CD4-positive, alpha-beta T cell treated with Interleukin-10 for 1 hour (primary cell): ENCODE measurements at places on chromosomes 7 and 10.

DNA sequence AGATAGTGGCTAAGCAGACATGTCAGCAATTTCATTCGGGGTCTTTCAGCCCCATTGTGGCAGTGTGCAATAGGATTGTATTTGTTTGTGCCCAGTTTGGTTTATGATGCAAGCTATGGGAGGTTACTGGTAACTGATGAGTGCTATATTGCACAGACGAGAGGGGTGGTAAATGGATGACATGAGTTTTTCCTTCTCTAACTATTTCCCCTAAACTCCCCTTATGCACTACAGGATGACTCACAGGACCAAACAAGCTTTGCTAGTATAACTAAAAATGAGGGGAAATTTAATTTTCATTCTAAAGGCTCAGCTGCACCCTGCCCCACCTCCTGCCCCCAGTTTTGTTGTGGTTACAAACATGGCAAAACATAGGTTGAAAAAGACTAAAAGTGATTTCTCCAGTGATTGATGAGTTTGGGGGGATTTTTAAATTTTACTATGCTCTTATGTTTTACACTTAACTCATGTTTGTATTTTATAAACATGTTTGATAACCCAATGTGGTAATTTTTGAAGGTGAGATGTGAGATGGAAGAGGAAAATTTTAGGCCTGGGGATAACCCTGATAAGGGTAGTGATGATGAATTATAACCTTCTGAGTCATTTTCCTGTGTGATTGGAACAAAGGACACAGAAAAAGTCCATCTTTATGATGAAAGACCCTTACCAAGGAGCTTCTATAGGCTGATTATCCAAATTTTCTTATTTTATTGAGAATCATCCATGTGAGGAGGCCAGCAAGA lies 60.8 kb upstream of the NAMPT start:
- peak; percentile 23 for DNase-seq

DNA sequence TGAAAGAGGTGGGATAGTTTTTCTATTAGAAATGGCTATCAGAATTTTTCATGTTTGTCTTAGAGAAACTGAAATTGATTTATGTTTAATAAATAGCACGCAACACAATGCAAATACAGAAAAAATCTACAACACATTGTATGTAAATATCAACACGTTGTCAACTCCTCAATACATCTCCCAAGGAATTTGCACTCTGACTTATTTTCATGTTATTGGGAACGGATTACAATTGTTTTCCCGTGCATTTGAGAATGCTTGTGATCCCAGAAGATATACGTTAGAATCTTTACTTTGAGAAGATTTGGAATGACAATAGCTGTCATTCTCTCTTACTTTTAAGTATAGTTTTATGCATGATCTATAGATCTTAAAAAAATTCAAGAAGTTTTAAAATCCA lies 313.8 kb upstream of the AKR1E2 start:
- DNase-seq: no peak

DNA sequence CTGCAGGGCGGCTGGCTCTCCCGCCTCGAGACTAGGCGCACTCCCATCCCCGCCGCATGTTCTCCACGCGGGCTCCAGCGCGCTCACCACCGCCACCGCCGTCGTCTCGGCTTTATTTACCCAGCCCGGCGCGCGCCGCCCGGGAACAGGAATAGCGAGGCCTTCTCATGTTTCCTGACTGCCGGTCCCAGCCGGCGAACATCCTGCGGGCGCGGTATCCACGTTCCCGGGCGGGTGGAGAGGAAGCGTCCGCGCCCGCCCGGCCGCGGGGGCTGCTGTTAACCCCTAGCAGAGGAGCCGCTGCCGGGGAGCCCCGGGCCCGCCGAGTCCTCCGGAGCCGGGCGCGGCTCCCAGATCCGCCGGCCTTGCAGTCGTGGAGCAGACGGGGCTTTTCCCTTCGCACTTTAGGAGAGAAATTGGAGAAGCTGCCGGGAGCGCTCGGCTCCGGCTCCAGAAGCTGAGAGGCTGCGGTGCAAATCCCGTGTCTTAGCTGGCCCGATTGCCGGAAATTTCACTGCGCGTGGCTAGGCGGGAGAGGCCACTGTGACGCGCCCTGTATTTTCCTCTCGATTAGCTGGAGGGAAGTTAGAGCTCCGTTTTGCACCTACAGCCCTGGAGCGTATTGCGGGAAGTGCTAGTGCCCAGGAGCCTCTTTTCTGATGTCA lies at the start of gene MKX:
Gene MKX (minus strand): TSS at position 88 of the 665 bp plus-strand sequence. CDS start 2,404 bp downstream, outside the sequence.
- DNase-seq: peak; percentile 32

DNA sequence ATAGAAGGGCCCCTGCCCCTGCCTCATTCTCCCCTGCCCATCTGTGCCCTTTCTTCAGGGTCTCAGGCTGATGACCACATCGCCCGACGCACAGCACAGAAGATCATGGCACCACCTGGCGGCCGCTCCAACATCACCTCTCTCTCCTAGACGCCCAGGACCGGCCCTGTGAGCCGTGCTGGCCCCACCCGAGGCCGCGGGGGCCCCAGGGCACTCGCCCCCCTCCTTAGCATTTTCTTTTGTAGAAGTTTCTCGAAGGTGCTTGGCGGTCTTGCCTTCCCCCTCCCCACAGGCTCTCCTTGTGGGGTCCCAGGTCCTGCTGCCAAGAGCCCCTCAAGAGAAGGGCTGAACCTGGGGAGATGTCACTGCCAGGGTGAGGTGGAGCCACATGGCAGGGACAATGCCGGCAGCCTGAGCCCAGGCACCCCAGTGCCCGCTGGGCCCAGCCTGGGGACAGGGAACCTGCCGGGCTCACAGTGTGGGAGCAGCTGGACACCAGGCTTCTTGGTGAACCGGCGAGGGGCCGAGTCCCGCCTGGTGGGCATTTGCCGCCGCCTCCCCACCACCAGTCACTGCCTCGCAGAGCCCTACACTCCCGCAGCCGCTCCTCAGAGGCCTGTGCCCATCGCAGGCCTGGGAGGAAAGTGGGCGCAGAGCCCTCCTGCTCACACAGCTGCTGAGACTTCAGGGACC lies 18.2 kb downstream of the DPYSL4 start:
- DNase-seq: no peak

DNA sequence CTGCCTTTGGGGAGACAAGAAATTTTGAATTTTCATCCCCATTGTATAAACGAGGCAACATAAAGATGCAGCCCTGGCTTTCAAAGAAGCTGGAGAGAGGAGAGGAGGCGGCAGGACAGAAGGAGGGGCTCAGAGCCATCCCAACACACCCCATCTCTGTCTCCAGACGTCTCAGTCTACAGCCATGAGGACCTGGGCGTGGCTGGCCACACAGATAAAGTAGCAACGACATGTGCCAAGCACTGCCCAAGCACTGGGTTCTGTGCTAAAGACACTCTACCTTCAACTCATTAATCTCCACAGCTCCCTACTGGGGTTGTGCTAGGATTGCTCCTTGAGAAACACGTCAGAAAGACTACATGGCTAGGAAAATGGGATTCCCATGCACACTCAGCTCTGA lies 65.2 kb downstream of the DLG5 start:
- no peak for DNase-seq

DNA sequence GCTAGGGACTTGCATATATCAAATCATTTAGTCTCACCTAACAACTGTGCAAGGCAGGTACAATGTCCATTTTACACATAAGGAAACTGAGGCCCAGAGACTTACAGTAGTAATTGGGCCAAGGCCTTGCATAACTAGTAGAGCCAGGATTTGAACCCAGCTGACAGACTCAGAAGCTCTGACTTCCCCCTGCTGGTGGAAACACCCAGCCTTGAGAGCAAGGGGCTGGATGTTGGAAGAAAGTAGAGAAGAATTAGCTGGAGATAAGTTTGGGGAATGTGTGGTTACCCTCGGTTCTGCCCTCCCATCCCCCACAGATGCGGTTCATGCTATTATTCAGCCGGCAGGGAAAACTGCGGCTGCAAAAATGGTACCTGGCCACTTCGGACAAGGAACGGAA lies 2.0 kb downstream of the AP1S1 start:
- no peak for DNase-seq

DNA sequence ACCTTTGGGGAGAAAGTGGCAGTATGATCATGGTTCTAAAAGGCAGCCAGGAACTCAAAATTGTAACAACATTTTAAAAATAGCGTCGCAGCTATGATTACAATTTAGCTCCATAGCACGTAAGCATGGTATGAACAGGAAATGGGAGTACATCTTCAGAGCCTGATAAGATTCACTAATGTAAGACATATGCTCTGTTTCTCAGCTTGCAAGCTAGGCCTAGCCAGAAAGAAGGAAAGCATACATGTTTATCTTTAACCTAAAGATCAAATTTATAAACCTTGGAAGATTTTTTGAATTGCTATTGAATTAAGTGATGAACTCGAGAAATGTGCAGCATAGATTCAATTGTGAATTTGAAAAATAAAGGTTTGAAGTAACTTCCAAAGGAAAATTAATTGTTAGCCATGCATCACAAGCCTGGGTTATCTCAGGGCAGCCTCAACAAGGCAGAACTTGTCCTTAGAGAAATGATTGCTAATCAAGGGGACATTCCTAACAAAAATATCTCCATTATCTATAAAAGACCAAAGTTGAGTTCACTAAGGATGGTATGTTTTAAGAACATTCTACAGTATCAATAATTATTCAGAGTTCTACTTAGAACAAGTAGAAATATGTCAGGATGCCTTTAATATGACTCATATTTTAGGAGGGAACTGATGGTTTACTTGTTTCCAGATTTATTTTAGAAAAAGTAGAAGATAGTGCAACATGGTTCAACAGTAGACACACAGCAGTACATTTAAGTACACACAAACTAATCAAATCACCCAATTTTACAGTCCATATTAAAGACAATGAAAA lies 38.8 kb upstream of the SEPTIN7 start:
- DNase-seq: no peak

- no peak for DNase-seq
Measured at GRCh38 chr7:118870187-118870586, 645.7 kb downstream of the ANKRD7 start.
